ENCODE measurements at places on chromosomes 7 and 10.

- no peak for DNase-seq
These were observed 202.0 kb downstream of the ARL4A start for GRCh38 chr7:12889391-12889790.

DNA sequence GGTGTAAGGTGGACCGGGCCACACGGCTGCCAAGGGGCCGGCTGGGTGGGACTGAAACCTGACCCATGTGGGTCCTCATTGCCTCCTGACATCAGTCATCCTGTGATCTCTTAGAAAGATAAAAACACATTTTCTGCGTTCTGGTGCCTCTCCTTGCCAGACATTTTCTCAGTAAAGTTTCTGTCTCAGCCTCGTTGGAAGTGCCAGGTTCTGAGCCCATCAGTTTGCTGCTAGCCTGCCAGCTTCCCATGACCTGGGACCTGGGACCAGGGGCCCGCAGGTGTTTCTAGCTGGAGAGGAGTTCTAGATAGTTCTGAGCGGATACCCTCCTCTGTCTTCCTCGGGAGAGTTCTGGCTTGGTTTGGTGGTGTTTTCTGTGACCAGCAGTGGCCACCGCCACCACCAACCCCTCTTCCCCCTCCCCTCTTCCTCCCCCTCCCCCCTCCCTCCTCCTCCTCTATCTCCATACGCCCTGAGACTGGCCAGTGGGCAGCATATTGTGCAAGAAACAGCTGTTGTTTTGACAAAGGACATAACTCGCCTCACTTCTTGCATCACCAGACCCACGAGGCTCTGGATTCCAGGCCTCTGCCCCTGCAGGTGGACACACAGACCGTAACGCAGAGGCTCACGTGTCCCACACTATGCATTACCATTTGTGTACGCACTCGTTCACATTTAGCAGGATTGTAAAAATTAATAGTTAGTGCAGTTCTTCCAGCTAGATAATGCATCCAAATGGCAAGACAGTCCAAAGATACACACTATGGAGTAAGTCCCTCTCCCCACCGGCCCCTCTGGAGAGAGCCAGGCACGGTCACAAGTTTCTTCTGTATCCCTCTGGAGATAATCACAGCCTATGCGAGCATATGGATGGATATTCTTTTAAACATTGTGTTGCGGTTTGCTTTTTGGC, 94.6 kb downstream of the CUX1 start:
- DNase-seq: no peak

DNA sequence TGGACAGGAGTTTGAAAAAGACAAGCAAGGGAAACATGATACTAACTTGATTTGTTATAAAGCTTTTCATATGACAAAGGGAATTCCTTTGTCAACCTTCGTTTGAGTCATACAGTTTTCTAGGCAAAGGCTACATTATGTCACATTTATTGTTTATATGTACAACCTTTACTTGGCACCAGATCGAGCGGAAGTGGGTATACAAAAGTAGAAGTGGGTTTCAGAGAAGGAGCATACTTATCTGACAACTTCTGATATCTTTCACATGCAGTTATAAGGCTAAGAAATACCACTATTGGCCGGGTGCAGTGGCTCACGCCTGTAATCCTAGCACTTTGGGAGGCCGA, 11.0 kb downstream of the STMP1 start:
- no peak for DNase-seq

DNA sequence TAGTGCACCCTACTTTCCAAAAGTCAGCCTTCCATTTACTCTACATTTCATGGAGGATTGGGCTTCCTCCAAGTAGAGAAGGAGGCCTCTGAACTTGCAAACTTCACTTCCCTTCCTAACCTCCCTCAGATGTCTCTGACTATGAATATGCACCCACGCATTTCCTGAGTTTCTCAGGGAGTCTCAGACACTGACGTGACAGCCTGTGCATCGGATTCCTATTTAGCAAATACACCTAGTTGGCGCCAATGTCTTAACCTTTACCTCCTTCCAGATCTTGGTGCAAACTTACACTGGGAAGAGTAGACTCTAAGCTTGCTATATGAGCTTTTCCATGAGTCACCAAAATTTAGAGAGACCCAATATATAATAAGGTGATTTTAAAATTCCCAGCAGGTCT, 920.1 kb upstream of the AUTS2 start:
- no peak for DNase-seq

DNA sequence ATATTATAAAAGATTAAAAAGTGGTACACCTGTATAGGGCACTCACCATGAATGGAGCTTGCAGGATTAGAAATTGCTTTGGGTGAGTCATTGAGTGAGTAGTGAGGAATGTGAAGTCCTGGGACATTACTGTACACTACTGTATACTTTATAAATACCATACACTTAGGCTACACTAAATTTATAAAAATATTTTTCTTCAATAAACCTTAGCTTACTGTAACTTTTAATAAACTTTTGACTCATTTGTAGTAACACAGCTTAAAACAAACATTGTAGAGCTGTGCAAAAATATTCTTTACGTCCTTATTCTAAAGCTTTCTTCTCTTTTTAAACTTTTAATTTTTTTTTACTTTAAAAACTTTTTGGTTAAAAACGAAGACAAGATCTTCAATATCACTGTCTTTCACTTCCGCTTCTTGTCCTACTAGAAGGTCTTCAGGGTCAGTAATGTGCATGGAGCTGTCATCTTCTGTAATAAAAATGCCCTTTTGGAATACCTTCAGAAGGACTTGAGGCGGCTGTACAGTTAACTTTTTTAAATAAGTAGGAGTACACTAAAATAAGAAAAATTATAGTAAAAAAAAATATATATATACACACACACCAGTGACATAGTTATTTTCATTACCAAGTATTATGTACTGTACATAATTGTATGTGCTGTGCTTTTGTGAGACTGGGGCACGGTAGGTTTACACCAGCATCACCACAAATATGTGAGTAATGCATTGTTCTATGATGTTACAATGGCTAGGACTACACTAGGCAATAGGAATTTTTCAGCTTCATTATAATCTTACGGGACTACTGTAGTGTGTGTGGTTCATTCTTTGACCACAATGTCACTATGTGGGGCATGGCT, 3.5 kb downstream of the STK31 start:
- DNase-seq: no peak

GRCh38 chr10:63430091-63430998, 35.4 kb downstream of the JMJD1C start:
- no peak for DNase-seq

DNA sequence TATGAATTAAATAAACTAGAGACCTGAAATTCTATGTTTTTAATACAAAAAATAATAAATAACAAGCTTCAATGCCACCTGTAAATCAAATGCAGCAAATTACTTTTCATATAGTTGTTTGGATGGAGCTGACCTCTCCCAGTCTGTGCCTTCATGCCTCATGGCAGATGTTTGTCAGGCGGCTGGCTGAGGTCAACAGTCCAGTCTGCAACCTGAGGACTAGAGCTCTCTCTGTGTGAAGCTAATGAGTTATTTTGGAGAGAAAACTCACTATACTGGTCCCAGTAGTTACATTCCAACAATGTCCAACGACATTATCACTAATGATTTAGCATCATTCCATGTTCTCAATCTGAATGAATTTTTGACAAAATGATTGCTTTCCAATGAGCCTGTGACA, 746.2 kb upstream of the POM121L12 start:
- DNase-seq: no peak

- DNase-seq: no peak
These were observed 21.7 kb downstream of the GTF2IRD1 start for GRCh38 chr7:74475243-74475986.

DNA sequence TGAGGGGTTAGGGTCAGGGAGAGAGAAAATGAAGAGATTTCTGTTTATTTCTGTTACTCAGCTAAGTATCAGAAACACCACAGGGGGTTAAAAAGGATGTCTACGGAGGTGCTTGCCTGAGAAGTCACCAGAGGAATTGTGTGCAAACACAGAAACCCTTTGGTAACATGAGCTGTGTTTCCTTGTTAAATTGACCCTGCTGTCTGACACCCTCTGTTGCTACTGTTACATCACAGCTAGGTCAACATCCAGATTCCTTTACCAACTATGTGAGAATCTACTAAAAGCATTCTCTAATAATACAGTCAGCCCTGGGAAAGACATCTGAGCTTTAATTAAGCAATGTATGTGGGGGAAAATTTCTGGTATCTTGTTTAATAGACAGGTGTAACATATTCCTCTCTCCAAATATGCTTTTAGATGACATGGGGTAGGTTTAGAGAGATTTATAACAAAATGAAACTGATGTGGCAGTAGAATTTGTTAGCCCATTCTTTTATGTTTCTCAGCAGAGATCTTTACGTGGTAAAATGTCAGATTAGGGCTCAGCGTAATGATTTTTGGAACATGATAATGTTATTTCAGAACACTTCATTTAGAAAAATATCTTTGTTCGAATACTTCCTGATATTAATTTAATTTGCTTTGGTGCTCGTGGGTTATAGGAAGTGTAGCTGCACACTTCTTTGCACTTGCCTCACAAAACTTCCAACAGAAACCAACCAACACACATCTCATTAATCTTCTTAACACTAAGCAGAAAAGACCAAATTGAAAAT, 168.0 kb upstream of the AHR start:
- DNase-seq: no peak

GRCh38 chr7:5526100-5526905, 102.7 kb upstream of the TNRC18 start:
- DNase-seq: peak; percentile 28

GRCh38 chr7:68432585-68432984, 1165.7 kb upstream of the AUTS2 start:
- no peak for DNase-seq

GRCh38 chr10:6045878-6046772, 16.0 kb downstream of the IL2RA start:
- no peak for DNase-seq

DNA sequence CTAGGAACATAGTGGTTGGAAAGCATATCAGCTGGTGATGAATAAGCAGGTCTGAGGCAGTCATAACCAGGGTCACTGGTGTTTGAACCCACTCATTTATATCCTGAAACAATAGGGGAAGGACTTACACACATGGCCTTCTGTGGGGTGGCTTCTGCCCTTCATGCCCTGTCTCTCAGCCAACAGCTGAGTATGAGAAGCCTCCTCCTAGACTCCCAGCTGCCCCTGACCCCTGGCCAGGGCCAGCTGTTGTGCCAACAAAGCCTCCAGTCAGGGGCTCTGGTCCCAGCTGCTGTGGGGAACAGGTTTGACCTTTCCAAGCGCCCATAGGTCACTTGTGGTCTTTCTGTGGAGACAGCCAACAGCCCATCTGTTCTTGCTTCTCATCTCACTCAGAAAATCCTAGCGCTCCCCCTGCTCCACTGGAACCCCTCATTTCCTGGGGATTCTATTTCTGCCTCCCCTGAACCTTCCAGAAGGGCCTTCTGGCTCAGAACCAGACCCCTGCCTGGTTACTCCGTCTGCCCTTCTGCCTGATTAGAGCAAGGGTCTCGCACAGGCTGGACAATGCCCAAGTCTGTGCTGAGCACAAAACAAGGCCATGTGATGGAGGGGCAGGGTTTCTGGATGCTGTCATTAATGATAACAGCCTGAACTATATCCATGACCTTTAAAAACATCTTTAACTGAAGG, 9.7 kb upstream of the PURB start:
- no peak for DNase-seq

DNA sequence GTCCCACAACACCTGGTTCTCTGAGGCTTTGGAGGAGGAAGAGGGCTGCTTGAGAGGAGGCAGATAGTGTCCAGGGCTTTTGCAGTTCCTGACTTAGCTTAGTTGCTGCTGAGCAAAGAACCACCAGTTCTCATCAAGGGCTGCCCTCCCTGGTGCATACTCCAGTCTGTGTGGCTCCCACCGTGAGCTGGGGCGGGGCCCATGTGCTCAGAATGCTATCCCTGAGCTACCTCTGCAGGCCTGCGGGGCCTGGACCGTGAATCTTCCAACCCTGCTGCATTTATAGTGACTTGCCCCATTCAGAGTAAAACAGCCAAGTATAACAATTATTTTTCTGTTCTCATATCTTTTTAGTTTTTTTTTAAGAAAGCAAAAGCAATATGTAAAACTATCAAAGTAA, 49.2 kb downstream of the TACR2 start:
- DNase-seq: no peak

DNA sequence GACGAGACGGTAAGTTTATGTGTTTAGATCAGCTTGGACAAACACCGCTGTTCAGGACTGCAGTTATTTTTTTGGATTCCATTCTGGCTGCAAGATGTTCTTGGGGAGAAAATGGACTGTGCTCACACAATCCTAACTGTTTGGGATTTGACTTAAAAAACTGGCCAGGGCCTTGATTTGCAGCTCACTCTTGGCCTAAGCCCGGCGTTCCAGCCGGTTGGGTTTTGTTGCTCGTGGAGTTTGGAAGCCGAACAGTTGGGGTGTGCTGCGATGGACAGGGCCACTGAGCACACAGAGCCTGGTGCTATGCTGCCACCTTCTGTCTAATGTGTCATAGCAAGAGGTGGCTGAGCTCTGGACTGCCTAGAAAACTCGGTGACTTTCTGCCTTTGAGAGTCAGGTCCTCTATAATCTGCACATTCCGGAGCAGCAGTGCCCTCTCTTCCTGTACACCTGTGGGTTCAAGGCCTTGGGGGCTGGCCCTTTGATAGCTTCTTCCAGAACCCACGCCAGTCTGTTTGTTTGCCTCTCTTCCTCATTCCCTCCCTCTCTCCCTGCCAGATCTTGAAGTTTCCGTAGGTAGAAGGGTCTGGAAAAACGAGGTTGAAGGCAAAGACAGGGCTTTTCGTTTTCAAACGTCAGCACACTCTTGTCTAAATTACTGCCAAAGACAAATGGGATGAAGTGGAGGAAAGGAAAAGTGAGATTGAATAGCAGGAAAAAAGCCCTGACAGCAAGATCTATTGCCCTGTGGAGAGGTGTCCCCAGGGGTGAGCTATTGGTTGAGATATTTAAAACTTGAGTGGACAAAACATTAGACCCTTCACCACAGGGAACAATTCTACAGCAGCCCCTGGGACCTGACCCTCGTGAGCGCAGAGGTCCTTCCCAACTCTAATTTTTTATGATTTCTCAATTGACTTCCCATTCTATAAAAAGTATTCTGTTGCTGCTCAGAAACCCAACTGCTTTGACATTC, 167.5 kb upstream of the HABP2 start:
- DNase-seq: peak; percentile 17

DNA sequence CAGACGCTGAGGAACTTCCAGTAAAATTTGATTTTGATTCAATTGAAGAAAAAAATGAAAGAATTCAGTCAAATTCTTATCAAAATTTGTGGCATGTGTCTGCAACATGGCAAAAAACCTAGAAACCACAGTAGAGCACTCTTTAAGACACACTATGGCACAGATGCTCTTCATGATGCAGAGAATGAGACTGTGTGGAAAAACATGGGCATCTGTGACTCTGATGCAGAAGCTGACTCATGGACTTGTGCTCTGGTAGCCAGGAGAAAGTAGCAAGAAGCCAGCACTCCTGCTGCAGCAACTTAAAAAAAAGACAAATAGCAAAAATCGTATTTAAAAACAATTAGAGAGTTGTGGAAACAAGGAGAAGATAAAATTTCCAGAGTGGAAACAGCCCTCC, 8.9 kb upstream of the KCNK18 start:
- DNase-seq: no peak

DNA sequence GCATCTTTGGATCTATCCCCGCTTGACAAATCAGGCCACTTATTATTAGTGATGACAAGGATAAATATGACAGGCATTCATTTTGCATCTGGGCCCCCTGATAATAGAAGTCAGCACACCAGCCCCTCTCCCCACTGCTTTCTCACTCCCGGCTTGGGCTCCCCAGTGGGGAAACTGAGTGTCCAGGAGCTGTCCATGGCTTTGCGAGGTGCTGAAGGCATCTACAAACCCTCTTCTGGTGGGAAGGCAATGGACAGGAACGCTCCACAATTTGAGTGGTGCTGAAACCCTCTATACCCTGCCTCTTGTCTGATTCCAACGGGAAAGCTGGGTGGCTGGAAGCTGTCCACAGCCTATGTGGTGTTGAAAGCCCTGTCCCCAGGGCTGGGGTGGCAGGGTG, 61.7 kb upstream of the PCBD1 start:
- DNase-seq: no peak

All from stimulated activated CD8-positive, alpha-beta memory T cell treated with anti-CD3 and anti-CD28 coated beads, Interleukin-2, amount 100 ng/mL, for 48 hours (primary cell).